Glutamatergic neuron (in vitro differentiated cells): ENCODE measurements at places on chromosomes 7 and 10.
A peak's percentile ranks its signal among the peaks of the same experiment; 100 is the strongest.

GRCh38 chr10:124003871-124004662, 89.3 kb downstream of the CHST15 start:
- peak; percentile 6 for DNase-seq

- no peak for DNase-seq
These were observed 39.7 kb downstream of the TAC1 start for GRCh38 chr7:97771576-97771975.

DNA sequence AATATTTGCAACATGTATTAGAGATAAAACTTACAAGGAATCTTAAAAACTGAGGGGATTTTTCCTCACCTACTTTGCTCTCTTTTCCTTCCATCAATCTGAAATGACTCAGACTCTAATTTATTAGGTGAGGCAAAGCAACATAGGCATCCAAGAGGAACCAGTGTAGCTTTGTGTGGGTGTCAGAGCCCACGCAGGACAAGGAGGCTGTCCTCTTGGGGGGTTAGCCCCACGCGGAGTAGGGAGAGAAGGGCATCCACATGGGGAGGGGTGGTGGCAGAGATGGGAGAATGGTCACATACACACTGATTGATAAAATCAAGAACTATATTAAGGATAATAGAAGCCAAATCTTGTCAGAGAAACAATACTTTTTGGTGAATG, 33.8 kb upstream of the ARMS2 start:
- DNase-seq = no peak

DNA sequence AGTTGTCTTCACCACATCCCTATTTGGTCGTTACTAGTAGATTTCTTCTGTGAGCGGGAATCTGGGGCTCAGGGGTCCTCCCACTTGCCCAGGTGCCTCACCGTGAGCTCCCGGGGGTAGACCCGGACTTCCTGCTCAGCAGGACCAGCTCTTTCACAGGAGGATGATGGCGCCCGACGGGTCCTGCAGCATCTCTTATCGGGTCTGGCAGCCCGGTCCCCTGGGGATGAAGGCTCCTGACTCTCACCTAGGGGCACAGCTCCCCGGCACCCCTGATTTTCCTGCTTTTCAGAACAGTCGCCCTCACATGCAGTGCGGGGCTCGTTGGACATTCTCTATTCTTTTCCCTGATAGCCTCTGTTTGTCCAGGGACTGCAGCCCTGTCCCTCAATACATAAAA, 33.0 kb upstream of the SHH start:
- DNase-seq = no peak

GRCh38 chr10:3954615-3955014, 169.6 kb upstream of the KLF6 start:
- no peak for DNase-seq
